Tibial artery (tissue), 4 donors: ENCODE measurements at places on chromosomes 3 and 15.

- no peak for DNase-seq
Observed at GRCh38 chr3:171013822-171014748, 12.4 kb downstream of the SLC2A2 start.

GRCh38 chr3:43210049-43211027 lies 76.0 kb upstream of the SNRK start:
- DNase-seq = no peak

DNA sequence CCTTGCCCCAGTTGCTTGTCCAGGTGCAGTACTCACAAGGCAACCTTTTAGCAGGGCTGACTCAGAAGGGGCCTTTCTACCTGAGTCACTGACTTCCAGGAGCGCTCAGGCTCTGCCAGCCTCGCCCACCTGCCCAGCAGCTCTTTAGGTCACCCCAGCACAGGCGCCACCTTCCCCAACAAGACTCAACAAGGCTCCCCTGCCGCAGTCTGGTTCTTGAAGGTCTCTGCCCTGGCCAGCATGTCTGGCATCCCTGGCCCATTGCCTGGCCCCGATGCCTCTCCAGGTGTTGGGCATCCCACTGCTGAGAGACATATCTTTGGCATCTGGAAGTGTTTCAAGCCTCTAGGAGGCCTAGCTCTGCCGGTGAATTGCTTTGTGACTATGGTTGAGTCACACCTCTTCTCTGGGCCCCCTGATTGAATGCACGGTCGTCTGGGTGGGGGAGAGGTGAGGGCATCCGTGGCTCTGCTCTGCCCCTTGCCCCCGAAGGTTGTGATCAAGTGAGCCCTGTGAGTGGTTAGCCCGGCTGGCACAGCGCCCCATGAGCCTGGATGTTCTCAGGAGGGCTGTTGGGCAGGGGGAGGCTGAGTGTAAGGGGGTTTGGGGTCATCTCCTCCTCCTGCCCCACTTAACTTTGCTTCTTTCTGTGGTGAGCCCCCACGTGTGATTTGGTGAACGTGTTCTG lies 21.6 kb downstream of the SNX33 start:
- no peak for DNase-seq

- no peak for DNase-seq
Observed at GRCh38 chr15:76730262-76730661, 174.9 kb downstream of the SCAPER start.

- DNase-seq = peak; percentile 34
Observed at GRCh38 chr15:28917791-28918140, 32.0 kb downstream of the APBA2 start.

DNA sequence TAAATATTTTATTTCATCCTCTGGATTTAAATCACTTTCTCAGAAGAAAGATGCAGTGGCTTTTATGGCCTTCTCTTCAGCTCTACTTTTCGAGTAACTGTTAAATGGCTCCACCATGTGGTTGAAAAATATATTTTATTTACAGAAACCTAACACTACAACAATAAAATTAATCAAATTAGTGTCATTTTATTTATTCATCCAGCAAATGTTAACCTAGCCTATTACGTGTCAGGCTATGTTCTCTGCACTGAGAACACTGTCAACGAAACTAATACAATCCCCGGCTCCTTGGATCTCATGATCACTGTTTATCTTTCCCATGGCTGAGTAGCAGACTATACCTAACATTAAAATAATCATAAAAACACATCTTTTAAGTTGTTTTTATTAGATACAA lies 148.0 kb upstream of the OSTN start:
- no peak for DNase-seq

DNA sequence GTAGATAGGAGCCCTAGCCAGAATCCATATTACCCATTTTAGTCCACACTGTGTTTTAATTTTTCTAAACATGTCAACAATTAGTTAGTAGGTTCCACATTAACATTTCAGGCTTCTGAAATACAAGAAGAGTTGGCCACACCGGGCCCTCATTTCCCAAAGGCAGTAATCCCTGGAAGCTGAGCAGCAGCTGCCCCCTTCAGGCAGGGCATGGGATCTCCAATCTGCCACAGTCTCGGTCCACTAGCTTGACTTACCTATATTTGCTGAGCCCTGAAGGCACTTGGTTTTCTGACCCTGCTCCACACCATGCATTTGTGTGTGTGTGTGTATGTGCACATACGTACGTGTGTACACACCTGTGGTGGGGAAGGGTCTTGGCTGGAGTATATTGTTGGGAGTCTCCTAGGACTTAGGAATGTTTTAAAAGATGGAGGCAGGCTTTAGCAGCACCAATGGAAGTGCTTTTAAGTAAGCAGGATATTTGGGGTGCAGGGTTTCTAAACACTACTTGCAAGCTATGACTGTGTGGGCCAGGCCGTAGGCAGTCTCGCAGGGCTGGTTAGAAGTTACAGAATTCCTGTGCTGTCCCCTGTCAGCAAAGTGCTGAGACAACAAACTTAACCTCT lies 71.2 kb upstream of the SOX14 start:
- DNase-seq = no peak

DNA sequence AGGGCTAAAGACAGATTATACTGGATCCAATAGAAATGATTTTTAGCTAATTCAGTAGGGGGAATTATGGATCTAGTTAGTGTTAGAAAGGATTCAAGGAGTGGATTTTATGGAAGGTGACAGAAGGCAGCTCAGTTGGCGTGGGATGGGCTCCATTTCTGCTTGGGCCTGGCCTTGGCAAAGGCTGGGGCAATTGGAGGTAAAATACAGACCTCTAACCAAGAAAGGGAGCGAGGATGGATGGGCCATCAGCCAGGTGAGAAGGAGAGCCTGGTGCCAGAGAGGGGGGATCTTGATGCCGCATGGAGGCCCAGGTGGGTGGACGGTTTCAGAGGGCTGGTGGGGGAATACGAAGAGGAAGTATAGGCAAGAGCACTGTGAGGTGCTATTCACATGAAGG lies 40.7 kb upstream of the TRA2B start:
- no peak for DNase-seq

- DNase-seq = no peak
Observed at GRCh38 chr3:173652093-173652492, 254.5 kb downstream of the NLGN1 start.

DNA sequence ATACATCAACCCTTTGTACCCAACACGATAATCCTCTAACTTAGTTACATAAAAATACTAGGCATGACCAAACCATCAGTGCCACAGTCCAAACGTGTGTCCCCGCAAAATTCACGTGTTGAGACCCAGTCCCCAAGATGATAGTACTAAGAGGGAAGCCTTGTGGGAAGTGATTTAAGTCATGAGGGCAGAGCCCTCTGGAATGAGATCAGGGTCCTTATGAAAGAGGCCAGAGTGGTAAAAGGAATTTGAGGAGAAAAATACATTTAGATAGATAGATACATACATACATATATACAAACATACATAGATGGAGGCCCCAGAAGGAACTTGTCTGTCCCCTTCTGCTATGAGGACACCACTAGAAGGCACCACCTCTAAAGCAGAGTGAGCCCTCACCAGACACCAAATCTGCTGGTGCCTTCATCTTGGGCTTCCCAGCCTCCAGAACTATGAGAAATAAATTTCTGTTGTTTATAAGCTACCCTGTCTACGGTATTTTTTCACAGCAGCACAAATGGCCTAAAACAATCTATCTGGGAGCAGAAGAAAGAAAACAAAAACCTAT lies 8.0 kb downstream of the TBC1D2B start:
- no peak for DNase-seq
